Colonic mucosa (tissue), 4 donors: ENCODE measurements at places on chromosomes 3 and 15.

DNA sequence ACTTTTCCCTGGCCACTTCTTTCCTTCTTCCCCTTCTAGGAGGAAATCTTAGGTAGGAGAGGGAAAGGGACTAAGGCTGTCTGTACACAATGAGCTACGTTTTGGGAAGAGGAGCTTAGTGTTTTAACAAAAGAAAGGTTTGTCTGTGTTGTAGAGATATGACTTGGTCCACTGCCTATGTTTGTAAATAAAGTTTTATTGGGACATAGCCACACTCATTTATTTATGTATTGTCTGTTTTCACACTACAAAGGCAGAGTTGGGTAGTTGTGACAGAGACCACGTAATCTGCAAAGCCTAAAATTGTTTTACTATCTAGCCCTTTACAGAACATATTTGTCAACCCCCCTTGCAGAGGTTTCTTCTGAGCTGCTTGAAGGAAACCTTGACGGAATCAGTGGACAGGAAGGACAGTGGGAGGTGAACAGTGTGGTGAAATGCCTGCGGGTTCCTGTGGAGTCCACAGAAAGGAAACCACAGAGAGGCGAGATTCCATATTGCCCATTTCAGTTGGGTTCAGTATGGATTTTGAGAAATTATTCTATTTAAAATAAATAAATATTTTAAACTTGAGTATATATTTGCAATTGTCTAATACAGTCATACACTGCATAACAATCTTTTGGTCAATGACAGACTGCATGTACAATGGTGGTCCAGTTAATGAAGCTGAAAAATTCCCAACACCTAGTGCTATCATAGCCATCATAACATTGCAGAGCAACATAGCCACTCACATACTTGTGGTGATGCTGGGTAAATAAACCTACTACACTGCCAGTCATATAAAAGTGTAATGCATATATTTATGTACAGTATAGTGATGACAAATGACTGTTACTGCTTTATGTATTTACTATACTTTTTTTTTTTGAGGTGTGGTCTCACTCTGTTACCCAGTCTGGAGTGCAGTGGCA lies 157.9 kb upstream of the NUDT16 start:
- DNase-seq: no peak

GRCh38 chr3:15924914-15925313 lies 127.1 kb upstream of the ANKRD28 start:
- DNase-seq: no peak

- no peak for DNase-seq
Observed at GRCh38 chr3:12127391-12127790, 31.3 kb downstream of the TIMP4 start.

GRCh38 chr15:69751147-69751546 lies 298.5 kb downstream of the RPLP1 start:
- DNase-seq: no peak

DNA sequence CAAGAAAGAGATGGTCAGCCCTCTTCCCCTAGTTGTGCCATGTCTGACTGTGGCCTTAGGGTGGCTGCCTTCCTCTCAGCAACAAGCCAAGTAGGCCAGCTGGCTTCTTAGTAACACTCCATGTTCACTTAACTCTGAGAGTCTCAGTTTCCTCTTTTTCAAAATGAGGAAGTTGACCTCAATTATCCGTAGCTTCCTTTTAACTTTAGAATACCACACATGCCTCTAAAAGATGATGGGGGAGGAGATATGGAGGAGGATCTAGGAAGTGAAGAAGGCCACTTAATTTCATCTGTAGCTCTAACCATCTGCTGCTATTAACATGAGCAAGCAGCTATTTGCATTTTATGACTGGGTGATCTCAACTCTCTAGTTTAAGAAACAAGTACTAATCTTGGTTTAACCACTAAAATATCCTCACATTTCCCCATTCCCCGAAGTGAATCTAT lies 32.9 kb downstream of the CD200R1L start:
- DNase-seq: no peak

GRCh38 chr3:182136008-182136910 lies 424.5 kb downstream of the SOX2 start:
- DNase-seq: no peak

GRCh38 chr15:63473007-63473748 lies 31.2 kb upstream of the USP3 start:
- no peak for DNase-seq

GRCh38 chr3:181711325-181712135 lies at the start of gene SOX2:
Gene SOX2, plus strand, starts transcription at chr3:181711925. Its CDS starts 436 bp downstream, at chr3:181712361.
- DNase-seq: peak; percentile 57

GRCh38 chr3:25144430-25144829 lies 283.6 kb upstream of the RARB start:
- no peak for DNase-seq

DNA sequence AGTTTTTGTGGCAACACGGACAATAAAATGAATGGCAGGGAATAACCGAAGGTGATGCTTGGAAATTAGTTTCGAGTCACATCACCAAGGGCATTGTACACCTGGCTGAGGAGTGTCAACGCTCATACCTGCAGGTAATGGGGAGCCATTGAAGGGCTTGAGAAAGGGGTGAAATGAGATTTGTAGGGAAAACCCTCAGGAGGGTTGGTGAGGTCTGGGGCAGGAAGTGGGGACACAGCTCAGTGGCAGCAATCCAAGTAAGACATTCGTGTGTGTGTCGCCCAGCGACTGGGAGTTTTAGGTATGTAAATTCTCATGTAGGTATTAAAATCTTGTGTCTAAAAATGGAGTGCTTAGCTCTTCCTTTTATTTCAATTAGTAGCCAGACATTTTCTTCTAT lies 14.3 kb downstream of the PARP14 start:
- no peak for DNase-seq

- DNase-seq: no peak
Observed at GRCh38 chr3:192482809-192483208, 244.5 kb downstream of the FGF12 start.

GRCh38 chr15:80662129-80662528 lies 33.0 kb upstream of the ABHD17C start:
- no peak for DNase-seq

DNA sequence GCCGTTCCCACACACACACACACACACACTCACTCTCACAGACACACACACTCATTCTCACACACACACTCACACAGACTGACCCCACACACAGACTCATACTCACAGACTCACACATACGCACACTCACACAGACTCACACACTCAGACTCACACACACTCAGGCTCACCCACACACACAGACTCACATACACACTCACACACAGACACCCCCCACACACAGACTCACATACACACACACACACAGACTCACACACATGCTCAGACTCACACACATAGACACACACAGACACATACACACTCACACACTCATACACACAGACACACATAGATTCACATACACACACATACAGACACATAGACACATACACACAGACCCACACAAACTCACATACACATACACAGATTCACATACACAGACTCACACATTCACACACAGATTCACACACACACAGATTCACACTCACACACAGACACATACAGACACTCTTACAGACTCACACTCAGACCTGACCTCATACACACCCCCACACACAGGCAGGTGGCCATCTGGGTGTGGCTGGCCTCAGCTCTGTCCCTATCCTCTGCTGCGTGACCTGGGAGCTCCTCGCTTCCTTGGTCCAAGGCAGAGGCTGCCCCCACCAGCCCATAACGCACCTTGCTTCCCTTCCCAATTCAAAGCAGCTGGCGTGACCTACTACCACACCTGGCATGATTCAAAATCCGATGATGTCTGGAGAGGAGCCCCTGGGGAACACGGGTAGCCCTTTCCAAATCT lies 1.9 kb downstream of the C3orf22 start:
- no peak for DNase-seq
